A549 treated with Mapracorat at 1 μM for 4 hours (cell line): ENCODE measurements at places on chromosomes 12 and 14. TPM values are rescaled to one million over a fixed set of nuclear protein-coding genes. Genes with fewer than 3 reads are reported as not detected.

ADAM21 gene
- total RNA-seq, result 0.06 TPM in 2 of 5 replicates, not detected in the others

RNASE3 gene
- total RNA-seq, result not detected in 5 replicates

MAP1LC3B2 gene
- total RNA-seq, result 0.67 to 1.8 TPM (median 1.1 TPM) in 5 replicates

TSPAN11 gene
- 0.05 to 0.15 TPM (median 0.07 TPM) in 5 replicates for total RNA-seq

IL31 gene
- not detected in 5 replicates for total RNA-seq

KRT85 gene
- total RNA-seq, result 0.06 to 0.08 TPM (median 0.07 TPM) in 4 of 5 replicates, not detected in the other

RTL1 gene
- total RNA-seq, result 0.15 to 0.33 TPM (median 0.24 TPM) in 5 replicates

MGST1 gene
- 723 to 889 TPM (median 758 TPM) in 5 replicates for total RNA-seq

CFAP251 gene
- total RNA-seq, result 0.96 to 1.7 TPM (median 1.5 TPM) in 5 replicates

RDH16 gene
- total RNA-seq, result 0.07 to 0.19 TPM (median 0.11 TPM) in 5 replicates

MIP gene
- total RNA-seq, result 0.13 to 0.32 TPM (median 0.23 TPM) in 4 of 5 replicates, not detected in the other

ANKRD33 gene
- total RNA-seq, result not detected in 5 replicates

FAM181A gene
- not detected in 5 replicates for total RNA-seq

TAMALIN gene
- 0.36 to 1.2 TPM (median 0.83 TPM) in 5 replicates for total RNA-seq

AQP2 gene
- total RNA-seq, result not detected in 5 replicates

ABHD12B gene
- not detected in 5 replicates for total RNA-seq

ESRRB gene
- 0.17 to 0.31 TPM (median 0.29 TPM) in 5 replicates for total RNA-seq

MSRB3 gene
- total RNA-seq, result 18.5 to 29.2 TPM (median 21.9 TPM) in 5 replicates

PZP gene
- total RNA-seq, result not detected in 5 replicates

AGAP2 gene
- 0.08 to 0.23 TPM (median 0.14 TPM) in 5 replicates for total RNA-seq

ADAMTS20 gene
- not detected in 5 replicates for total RNA-seq

KLRG1 gene
- total RNA-seq, result 0.94 to 1.9 TPM (median 1.4 TPM) in 5 replicates

TAS2R20 gene
- total RNA-seq, result 0.10 to 0.19 TPM in 2 of 5 replicates, not detected in the others

SUSD6 gene
- total RNA-seq, result 6.3 to 7.7 TPM (median 7.3 TPM) in 5 replicates

RNASE1 gene
- total RNA-seq, result not detected in 5 replicates

SFSWAP gene
- total RNA-seq, result 25.6 to 32.0 TPM (median 29.2 TPM) in 5 replicates

INHBE gene
- 0.05 to 0.09 TPM in 2 of 5 replicates, not detected in the others for total RNA-seq

NEDD1 gene
- total RNA-seq, result 13.2 to 21.4 TPM (median 18.7 TPM) in 5 replicates

GPRC5D gene
- not detected in 5 replicates for total RNA-seq

GLT8D2 gene
- 0.19 to 0.28 TPM (median 0.22 TPM) in 5 replicates for total RNA-seq

LRP1-AS gene
- total RNA-seq, result not detected in 5 replicates

INTS13 gene
- 20.2 to 25.0 TPM (median 24.1 TPM) in 5 replicates for total RNA-seq

HNF1A gene
- total RNA-seq, result 4.0 to 5.5 TPM (median 5.1 TPM) in 5 replicates
